ENCODE measurements at places on chromosomes 4 and X. TPM values are rescaled to one million over a fixed set of nuclear protein-coding genes. Genes with fewer than 3 reads are reported as not detected.

- DNase-seq = no peak
Measured at GRCh38 chrX:31702222-31702621, 630.4 kb upstream of the FTHL17 start.

GRCh38 chrX:68060506-68061205, 372.6 kb downstream of the OPHN1 start:
- DNase-seq = no peak

GRCh38 chr4:77443941-77444340, 161.7 kb upstream of the CXCL13 start:
- DNase-seq = no peak

DNA sequence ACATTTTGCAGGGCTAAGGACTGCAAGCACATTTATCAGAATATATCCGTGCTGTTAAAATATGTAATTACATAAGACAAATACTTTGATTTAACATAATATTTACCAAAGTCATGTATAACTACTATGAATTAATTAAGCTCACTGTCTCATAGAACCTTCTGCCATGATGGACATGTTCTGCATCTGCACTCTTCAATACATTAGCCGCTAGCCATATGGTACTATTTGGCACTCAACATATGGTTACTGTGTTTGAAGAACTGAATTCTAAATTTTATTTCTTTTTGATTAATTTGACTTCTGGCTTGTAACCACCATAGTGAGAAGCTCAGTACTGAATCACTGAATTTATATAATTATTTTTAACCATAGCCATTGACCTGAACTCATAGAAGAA, 427.0 kb upstream of the TRAM1L1 start:
- DNase-seq = no peak

DNA sequence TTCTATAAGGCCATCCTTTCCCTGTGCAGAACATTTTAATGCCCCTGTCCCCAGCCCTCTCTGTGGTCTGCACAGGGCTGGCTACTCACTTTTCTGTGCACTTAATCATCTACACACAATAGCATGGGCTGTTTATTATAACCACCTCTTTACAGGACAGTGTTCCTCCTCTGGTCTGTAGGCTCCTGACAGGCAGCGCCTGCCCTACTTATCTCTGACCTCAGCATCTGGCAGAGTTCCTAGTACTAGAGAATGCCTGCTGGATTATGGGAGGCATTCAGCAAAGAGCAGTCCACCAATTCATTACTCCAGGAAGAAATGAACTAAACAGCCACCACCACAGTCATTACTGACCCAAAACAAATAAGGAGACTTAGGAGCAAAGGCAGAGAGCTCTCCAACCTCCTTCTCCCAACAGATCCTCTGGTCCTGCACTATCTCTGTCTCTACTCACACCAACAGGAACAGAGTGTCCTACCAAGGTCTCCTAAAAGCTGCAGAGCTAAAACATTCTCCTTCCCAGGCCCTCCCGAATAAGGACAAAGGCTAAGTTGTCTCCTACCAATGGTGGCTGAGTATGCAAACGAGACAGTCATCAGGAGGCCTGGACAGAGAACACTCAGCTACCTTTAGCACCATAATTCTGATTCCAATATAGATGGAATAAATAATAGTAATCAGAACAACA, 279.2 kb downstream of the QDPR start:
- DNase-seq = no peak

- no peak for DNase-seq
Measured at GRCh38 chr4:176134670-176135069, 60.7 kb downstream of the SPATA4 start.

GRCh38 chrX:75648803-75649588, 126.2 kb upstream of the ZDHHC15 start:
- no peak for DNase-seq

DNA sequence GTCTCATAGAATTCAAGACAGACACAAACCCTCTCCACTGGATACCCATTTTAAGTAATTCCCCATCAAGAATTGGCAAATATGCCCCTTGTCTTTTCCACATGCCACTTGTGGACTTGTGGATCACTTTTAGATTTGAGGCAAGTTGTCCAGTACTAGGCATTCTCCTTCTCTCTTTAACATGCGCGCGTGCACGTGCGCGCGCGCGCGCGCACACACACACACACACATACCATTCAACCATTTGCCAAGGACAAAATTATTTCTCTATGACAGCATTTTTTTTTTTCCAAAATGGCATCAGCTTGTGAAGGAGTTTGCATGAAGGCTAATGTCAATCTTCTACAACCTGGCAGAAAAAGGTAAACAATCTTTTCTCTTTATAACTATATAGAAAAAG, 1325.7 kb upstream of the IGFBP7 start:
- no peak for DNase-seq

GRCh38 chr4:1009542-1010394, 1.7 kb upstream of the FGFRL1 start:
- peak; percentile 70 for DNase-seq

OPRPN gene
- not detected for total RNA-seq

PAK3 gene
- not detected for total RNA-seq

ARHGEF6 gene
- total RNA-seq = 64.5 TPM

ADGRG2 gene
- total RNA-seq = not detected

MAGEA4 gene
- total RNA-seq = not detected

TDO2 gene
- not detected for total RNA-seq
